ENCODE measurements at places on chromosomes 11 and 22.

DNA sequence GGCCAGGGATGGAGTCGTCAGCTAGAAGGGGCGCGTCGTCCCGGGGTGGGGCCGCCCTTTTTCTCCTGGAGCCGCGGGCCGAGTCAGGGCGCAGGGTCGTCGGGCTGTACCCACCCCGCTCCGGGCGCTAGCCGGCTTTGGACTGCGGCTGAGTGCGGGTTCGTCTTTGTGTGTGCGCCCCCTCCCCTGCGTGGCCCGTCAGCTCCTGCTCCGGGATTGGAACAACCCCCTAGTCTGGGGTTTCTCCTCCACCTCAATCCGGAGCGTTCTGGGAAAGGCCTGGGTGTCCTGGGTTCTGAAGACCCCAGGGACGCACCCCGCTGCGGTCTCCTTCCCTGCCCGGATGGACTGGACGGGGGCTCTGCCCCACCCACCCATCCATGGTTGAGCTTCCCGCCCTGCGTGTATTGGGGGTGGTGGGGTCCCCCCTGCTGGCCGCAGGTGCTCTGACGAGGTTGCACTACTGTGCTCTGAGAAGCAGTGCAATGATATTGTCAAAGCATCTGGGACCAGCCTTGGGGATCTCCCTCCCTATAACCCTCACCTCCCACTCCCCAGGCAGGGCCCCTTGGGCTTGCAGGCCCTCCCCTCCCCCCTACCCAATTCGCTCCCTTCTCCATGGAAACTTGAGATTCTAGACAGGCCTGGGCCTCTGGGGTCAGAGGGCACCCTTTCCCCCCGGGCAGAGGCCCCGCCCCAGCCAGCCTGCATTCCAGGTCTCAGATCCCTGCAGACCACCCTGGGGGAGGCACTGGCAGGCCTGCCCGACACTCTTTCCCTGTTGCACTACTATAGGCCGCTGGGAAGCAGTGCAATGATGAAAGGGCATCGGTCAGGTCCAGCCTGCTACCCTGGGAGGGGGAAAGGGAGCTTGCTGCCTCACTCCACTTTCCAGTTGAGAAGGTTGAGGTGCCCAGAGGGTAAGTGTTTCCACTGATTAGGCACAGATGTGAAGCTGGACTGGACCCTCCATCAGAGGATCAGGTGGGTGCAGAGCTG, 10.7 kb downstream of the SDF2L1 start:
- DNase-seq: no peak

GRCh38 chr11:78646564-78647185, 72.0 kb upstream of the NARS2 start:
- peak; percentile 24 for DNase-seq

DNA sequence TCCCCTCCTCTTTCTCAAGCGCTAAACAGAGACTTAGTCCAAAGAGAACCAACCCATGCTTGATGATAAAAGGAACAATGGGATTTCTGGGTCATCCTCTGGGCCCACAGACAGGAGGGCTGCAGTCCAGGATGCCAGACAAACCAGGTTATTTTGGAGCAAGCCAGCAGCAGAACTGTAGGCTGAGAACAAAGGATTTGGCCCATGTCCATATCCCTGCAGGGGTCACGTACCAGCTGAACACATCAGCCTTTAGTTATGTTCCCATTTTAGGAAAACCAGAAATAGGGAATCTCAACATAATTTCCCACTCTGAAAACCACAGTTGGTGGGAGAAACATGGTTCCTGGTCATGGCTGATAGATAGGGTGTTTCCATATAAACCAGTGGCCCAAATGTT, 533.6 kb upstream of the CADM1 start:
- DNase-seq: no peak

GRCh38 chr11:93765551-93765950, 18.5 kb upstream of the MED17 start:
- no peak for DNase-seq

- DNase-seq: no peak
These were observed 5.8 kb downstream of the ELFN2 start for GRCh38 chr22:37421468-37421877.

DNA sequence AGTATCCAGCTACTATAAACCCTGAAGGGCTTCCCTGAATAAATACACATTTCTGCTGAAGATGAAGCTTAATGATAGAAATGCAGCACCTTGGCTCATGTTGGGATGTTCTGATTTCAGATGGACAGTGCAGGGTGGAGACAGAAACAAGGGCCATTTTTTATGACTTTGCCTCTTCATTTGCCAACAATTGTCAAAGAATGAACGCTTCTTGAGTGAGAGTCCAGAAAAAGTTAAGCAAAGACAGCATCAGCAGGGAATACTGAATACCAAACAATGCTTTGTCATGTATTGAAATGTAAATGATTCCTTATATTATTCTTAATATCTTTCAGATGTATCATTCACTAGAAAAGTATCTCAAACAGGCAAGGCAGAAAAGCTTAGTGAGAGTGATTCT, 84.9 kb downstream of the TRPC6 start:
- DNase-seq: no peak

DNA sequence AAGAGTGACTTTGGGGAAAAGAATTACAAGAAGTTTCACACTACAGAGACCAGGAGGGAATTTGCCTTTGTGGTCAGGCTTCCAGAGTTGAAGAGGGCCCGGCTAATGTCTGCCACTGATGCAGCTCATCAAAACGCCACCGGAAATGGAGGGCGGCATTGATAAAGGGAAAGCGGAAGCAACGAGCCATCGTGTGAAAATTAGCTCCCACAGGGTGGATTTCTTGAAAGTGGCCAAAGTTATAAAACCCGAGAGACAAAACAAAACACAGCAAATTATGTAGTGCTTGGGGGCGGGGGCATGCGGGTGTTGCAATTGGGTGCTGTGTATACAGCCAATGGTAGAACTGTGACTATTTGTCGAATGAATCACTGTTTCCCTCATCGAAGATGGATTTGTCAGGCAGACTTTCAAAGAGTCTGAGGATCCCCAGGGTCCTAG, 113.0 kb downstream of the ADAMTS15 start:
- no peak for DNase-seq

DNA sequence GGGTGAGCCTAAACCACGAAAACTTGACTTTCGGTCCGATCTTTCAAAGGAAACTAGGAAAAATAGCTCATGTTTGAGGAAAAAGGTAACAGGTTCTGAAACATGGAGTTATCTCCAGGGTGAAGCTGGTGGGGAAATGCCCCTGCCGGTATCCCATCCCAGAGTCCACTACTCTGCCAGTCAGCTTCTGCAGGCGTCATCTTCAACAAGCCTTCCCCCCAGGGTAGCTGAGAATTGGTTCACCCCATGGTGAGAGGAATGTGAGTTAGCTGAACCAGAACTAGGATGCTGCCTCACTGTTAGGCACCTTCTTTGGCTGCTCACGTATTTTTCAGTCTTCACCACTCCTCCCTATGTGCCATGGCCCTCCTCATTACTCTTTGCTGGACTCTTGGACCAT, 1.1 kb downstream of the GVQW3 start:
- no peak for DNase-seq

- DNase-seq: no peak
These were observed 4.2 kb downstream of the AMPD3 start for GRCh38 chr11:10459029-10459970.

GRCh38 chr11:17748761-17749721, 14.5 kb downstream of the KCNC1 start:
- DNase-seq: no peak

- no peak for DNase-seq
These were observed 50.2 kb downstream of the IGF2 start for GRCh38 chr11:2088746-2089535.

DNA sequence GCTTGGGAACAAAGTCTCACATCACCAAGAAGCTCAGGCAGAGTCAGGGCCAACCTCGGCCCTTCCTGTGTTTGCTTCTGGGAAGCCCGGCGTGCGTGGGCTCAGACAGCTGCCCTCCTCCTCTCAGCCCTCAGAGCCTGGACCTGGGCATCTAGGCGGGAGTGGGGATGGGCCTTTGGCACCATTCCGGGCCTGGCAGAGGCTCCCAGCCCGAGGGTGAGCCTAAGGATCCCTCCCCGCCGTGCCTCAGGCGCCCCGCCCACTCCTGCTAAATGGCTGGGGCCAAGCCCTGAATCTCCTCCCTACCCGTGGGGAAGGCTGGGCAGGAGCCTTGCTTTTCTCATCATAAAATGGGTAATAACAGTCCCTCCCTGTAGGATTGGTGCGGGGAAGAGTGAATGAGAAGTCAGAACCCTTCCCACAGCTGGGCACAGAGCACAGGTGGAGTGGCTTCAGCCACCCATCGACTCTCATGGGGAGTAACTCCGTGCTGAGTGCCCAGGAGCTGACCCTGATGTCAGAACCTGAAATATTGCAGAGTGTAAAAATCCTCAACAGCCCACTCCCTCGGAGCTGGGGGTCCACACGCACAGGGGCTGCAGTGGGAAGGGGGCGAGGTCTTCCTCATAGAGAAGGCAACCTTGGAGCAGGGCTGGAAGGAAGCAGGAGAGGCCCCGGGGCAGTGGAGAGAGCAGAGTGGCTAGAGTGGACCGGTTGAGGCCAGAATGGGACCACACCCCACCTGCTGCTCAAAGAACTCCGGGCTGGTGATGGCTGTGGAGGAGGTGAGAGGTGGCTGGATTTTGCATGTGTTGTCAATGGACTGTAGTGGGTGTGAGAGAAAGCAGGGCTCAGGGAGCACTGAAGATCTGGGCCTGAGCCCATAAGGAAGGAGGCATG, 18.8 kb upstream of the CDKN1C start:
- DNase-seq: no peak

DNA sequence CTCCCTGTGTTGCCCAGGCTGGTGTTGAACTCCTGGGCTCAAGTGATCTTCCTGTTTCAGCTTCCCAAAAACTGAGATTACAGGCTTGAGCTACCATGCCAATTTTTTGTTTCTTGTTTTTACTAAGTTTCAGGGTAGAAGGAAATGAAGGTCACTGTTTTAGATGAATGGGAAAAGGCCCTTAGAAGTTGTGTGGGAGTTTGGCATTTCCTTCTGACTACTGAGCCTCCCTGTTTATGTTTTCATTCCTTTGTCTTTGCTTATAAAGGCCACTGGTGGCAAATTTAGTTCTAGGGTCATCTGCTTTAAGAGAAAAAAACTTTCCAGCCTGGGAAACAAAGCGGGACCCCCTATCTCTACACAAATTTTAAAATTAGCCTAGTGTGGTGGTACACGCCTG, 22.1 kb downstream of the SRPRA start:
- no peak for DNase-seq

- DNase-seq: no peak
These were observed 6.5 kb upstream of the CAPN5 start for GRCh38 chr11:77060234-77060633.

Measured in HS-5 (cell line).